ENCODE measurements at places on chromosomes 13 and 19. TPM values are rescaled to one million over a fixed set of nuclear protein-coding genes. Genes with fewer than 3 reads are reported as not detected.

Gene CACNG6
- 4.0 TPM for total RNA-seq

Gene FAAP24
- 5.5 TPM for total RNA-seq

Gene SHC2
- total RNA-seq = 7.5 TPM

Gene PRR19
- total RNA-seq = 1.0 TPM

Gene KANK2
- 77.9 TPM for total RNA-seq

Gene TNNT1
- 0.92 TPM for total RNA-seq

Gene MISP
- not detected for total RNA-seq

Gene PPP2R1A
- 257 TPM for total RNA-seq

Gene FBN3
- total RNA-seq = not detected
